CD4-positive, alpha-beta T cell treated with Interleukin-6 for 4 hours (primary cell): ENCODE measurements at places on chromosomes 7 and 10.

GRCh38 chr7:25944777-25945515 lies 207.1 kb upstream of the NFE2L3 start:
- no peak for DNase-seq

DNA sequence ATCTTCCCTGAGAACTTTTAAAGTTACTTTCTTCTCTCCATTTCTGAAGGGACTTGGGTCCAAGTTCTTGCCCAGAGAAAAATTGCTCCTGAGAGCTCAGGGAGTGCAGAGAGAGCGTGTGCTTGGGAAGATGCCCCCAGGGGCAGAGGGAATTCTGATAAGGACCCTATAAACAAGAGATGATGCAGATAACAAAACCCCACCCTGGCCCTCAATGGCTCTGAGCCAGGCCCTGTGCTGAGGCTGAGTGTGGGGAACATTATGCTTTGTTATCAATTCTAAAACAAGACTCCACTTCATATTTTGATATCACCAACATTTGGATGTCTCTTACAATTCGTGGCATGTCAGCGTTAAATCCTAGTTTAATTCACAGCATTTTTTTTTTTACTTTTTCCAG lies 34.4 kb upstream of the HABP2 start:
- no peak for DNase-seq

GRCh38 chr7:51255036-51255435 lies 61.6 kb downstream of the COBL start:
- DNase-seq, result no peak

DNA sequence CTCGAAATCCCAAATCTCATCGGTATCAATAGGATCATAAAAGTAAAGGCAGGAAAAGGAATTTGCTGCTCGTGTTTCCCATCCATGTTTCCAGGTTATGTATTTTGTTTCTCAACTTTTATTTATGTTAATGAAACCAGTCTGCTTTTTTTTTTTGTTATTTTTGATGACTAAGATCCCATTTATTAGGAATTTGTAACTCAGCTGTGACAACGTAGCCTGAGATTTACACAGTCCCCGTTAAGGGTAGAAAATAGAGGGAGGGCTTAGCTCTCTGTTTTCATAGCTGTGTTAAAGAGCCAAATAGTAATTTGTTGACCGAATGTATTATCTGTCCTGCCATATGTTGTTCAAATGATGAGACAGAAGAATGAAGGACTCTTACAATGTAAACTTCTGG lies 164.0 kb downstream of the MGMT start:
- DNase-seq, result no peak

GRCh38 chr10:31761156-31761555 lies 167.5 kb downstream of the ARHGAP12 start:
- DNase-seq, result no peak

GRCh38 chr10:497289-497688 lies 192.2 kb downstream of the DIP2C start:
- DNase-seq, result no peak

GRCh38 chr7:1455955-1456354 lies 3.3 kb downstream of the MICALL2 start:
- no peak for DNase-seq

DNA sequence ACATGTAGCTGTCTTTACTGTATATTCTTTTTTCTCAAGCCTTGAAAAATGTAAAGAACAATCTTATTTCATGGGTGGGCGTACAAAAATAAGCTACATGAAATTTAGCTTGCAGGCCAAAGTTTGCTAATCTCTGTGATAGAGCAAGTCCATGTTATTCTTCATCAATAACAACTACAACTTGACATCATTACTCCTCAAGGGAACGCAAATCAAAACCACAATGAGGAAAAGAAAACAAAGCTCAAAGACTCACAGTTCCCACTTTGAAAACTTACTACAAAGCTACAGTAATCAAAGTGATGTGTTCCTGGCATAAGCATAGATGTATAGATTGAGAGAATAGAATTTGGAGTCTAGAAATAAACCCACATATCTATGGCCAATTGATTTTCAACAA lies 62.5 kb downstream of the GNA12 start:
- DNase-seq, result no peak

GRCh38 chr10:132516771-132517725 lies 20.5 kb upstream of the INPP5A start:
- no peak for DNase-seq

GRCh38 chr7:64794171-64794844 lies at the start of gene ZNF138:
TSS of gene ZNF138 (plus strand) at chr7:64794428. CDS start at chr7:64794569, 141 bp downstream.
- DNase-seq, result peak; percentile 94
